ENCODE measurements at places on chromosomes 16 and 17. TPM values are rescaled to one million over a fixed set of nuclear protein-coding genes. Genes with fewer than 3 reads are reported as not detected.

The SYNRG gene
- total RNA-seq = 10.4 TPM

The NPTX1 gene
- total RNA-seq = not detected

The KRT40 gene
- total RNA-seq = not detected

The ATP2A3 gene
- 2.4 TPM for total RNA-seq

The TEDC2 gene
- total RNA-seq = 26.0 TPM

The ENPP7 gene
- not detected for total RNA-seq

The CNGB1 gene
- 1.4 TPM for total RNA-seq

The SOX15 gene
- total RNA-seq = 18.7 TPM

The GPRC5B gene
- 11.4 TPM for total RNA-seq

The PPP4C gene
- total RNA-seq = 98.4 TPM

The RDM1 gene
- total RNA-seq = 2.8 TPM

Measured in epithelial cell of proximal tubule (primary cell).